ENCODE measurements at places on chromosomes 2 and 18.

DNA sequence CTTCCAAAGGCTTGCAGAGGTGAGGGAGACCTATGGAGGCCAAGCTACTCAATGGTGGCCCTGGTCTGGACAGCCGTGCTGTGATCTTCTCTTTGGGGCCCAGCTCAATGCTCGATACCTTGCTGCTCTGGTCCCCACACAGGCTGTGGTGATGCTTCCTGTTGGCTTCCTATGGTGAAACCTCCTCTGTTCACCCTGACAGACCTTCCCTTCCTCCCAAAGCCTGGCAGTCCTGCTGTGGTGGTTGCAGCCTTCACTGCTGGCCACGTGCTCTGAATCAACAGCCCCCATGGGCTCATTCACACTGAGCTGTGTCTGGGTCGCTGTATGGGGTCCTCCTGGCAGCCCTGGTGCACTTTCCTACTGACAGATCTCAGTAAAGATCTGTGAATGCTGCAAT lies 31.0 kb upstream of the GALR1 start:
- no peak for DNase-seq

DNA sequence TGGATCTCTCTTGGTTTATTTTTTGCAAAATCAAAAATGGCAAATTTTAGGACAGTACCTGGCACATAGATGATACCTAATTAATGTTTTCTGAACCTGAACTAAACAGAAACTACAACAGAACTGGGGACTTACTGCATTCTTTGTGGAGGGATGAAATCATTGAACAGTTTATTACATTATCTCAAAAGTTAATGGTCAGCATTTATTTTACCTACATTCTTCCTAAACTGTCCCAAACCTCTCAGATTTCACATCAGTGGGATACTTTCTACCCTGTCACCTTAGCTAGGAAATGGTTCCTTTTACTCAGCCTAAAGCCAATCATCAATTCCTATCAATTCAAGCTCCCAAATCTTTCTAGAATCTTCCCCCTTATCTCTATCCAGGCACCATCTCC lies 10.3 kb downstream of the NIF3L1 start:
- no peak for DNase-seq

- DNase-seq = no peak
Observed at GRCh38 chr2:67646714-67647333, 249.7 kb downstream of the ETAA1 start.

GRCh38 chr2:31381601-31382000 lies 32.9 kb downstream of the XDH start:
- no peak for DNase-seq

DNA sequence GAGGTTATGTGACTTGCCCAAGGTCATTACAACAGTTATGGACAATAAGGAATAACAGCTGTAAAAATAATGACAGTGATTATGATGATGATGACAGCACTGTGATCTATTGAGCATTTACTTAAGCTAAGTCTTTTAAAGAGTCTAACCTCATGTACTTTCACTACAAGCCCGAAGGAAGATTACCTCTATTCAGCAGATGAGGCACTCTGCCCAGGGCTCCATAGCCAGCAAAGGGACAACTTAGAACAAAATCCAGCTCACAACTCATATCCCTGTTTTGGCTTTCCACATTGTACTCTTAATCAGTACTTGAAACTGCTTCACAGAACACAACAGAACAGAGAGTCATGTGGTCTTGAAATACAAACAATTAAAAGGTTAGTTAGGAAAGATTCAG lies 290.2 kb downstream of the ZNF385B start:
- DNase-seq = no peak

- no peak for DNase-seq
Observed at GRCh38 chr2:69914950-69915945, at the start of gene MXD1. Gene MXD1, plus strand, starts transcription at chr2:69915109. Its CDS starts 222 bp downstream, at chr2:69915331.

DNA sequence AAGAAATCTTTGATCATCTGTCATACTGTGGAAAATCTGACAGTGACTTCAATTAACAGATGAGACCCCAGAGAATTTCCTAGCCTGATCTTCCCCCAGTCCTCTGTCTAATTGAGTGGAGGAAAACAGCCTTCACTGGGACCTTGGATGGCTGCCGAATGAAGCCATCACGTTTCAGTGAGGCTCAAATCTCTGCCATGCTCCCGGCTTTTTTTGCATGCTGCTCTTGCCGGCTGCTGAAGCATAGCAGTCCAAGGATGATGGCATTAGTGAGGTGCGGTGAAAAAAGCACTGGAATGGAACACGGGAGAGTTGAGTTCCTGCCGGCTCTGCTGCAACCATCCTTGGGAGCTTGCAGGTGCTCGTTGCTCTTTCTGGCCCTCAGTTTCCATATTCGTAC lies 430.5 kb downstream of the SLC4A3 start:
- no peak for DNase-seq

DNA sequence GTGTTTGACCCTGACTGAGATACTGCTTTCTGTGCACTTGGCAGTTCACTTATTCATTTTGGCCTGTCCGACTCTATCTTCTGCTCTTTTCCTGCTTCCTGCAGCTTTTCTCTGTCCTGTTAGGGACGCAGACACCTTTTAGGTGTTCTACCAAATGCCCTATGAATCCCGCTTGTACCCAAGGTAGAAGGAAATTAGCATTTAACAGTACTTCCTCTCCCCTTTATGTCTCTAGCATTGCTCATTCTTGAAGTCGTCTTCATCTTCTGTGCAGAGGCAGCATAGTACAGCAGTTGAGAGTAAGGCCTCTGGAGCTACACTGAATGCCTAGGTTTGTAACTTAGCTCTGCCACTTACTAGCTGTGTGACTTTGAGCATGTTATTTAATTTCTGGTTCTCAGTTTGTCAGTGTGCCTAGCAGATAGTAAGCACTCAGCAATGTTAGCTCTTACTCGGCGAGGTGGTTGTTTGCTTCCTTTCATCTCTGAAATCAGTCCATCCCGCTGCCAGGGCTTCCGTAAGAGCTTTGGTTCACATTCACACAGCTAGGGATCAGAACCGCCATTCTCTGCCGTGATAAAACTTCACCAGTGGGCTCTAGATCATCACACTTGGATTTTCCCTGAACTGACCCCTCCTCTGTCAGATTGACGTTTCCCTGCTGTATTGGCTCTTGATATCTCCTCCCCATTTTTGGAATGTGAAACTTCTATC lies 1.4 kb downstream of the CCT7 start:
- DNase-seq = no peak

DNA sequence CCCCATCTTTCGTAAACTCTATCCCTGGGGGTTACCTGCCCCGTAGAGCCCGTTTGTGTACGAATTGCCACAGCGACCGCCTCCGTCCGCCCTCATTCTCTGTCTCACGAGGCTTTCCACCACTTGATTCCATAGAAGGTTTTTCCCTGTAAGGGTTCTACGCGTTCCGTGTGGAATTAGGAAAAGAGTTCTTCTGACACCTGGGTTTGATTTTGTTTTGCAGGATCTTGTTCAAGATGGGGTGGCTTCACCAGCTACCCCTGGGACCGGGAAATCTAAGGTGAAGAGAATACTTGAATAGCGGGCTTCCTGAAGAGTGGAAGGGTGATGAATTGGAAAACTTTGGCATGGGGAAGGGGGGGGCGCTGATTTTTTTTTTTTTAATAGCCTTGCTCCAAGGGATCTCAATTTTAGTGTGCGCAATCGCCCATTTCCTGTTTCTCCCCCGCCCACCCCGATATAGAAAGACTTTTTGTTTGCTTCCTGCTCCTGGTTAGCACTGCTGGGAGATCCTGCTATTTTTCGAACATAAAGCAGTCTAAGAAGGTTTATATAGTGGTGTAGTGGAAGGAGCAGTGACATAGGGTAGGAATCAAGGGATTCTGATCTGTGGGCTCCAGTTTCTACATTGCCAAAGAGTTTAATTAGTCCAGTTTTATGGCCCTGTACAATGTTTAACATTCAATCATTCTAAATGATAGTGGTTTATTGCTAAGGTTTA lies 564 bp downstream of the GCC2 start:
- no peak for DNase-seq

Data from substantia nigra (tissue), 51 donors.